ENCODE measurements at places on chromosomes 2 and 18.

GRCh38 chr2:28926847-28927246, 32.4 kb downstream of the WDR43 start:
- no peak for DNase-seq

DNA sequence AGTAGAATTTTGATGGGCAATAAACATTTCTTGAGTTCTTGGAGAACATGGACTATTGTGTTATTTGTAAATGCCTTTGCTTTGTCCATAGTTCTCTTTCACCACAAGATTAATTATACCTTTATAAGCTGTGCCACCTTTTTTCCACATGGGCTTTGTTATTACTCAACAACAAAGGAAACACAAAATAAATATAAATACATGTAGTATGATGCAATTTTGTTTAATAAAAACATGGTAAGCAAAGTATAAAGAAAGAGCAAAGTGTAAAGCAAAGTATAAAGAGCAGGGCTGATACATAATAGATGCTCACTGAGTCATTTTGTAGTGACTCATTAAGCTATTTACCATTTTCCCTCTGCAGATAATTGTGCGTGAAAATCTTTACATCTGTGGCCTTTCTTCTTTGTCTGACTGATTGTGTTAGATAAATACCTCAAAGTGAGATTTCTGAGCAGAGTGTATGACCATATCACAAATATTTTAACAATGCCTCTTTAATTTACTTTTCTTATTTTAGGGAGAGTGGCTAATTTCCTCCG, 80.9 kb downstream of the CERS6 start:
- no peak for DNase-seq

DNA sequence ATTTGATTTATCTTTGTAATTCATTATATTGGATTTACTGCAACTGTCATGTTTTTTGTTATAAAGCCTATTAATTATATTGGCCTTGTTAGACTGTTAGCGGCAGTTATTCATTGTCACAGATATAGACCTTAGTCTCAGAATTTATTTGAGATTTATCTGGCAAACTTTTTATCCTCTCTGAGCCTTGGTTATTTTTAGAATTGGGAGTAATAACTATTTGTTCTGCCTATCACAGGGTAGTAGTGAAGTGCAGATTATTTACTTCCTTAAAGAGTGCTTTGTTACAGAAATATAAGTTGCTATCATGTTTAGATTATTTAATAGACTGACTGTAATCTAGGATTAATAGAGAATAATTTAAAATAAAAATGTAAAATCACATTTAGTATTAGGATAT, 41.9 kb downstream of the AGPS start:
- no peak for DNase-seq

GRCh38 chr2:157696036-157696435, 67.4 kb upstream of the ACVR1C start:
- no peak for DNase-seq

- no peak for DNase-seq
Observed at GRCh38 chr2:128391679-128392078, 73.0 kb upstream of the HS6ST1 start.
